ENCODE measurements at places on chromosomes 4 and X.
A peak's percentile ranks its signal among the peaks of the same experiment; 100 is the strongest.

- no peak for DNase-seq
Measured at GRCh38 chr4:150962245-150962644, 52.8 kb downstream of the LRBA start.

GRCh38 chr4:47650584-47651130, 165.6 kb downstream of the ATP10D start:
- no peak for DNase-seq

DNA sequence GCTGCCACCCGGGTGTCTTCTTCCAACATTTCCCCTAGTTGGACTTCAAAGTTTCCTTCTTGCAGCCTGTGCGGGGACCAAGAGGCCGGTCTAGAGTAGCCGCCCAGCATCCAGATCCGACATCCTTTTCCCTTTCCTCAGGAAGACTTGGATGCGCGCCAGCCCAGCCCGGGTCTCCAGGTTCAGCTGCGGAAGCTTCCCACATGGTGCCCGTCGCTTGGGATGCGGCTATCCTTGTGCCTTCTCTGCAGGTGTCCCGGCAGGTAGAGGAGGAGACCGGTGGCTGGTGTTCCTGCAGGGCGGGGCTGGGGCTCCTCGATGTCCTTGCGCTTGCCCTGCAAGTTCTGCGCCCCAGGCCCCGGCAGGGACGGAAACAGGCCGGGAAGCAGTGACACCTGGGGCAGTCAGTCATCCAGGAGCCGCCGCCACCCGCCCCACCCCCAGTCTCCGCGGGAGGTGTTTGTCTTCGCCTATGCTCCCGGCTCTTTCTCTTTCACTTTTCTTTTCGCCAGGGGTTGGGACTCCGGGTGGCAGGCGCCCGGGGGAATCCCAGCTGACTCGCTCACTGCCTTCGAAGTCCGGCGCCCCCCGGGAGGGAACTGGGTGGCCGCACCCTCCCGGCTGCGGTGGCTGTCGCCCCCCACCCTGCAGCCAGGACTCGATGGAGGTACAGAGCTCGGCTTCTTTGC, at the start of gene IL15:
Gene IL15, plus strand, starts transcription at position 502 of the 689 bp plus-strand sequence. CDS start 82,882 bp downstream, outside the sequence.
- DNase-seq, result peak; percentile 80

GRCh38 chr4:59936566-59936965, 1263.6 kb upstream of the ADGRL3 start:
- DNase-seq, result no peak

- DNase-seq, result no peak
Measured at GRCh38 chr4:118953276-118953675, 64.6 kb downstream of the SYNPO2 start.

DNA sequence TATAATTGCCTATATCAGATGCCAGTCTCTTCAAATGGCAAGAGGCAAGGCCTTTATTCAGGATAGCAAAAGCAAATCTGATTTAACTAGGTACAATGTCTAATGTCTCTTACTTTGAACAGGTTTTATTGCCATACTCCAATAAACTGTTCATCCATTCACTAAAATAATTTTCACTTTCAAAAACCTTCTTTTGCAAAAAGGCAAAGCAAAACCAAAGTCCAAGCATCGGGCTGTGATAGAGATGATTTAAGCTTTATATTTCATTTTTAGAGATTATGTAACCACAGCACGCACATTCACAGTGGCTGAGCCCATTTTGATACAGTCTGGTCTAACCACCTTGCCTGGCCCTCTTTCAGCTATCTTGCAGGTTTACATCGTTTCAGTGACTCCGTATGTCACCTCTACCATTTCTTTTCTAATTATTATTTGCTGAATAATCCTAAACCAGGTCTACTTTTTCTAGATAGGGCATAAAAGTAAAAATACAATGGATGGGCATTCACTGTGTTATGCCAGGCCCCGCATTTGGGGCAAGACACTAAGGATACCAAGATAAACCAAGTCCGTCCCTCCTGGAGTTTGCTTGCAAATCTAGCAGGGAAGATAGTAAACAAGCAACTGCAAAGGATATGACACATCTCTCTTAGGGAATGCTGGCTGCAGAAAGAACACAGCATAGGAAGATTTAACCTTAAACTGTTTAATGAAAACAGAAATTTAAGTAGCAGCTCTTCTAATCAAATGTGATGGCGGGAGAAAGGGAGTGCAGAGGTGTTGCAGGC, 1.8 kb downstream of the CASP3 start:
- peak; percentile 4 for DNase-seq

DNA sequence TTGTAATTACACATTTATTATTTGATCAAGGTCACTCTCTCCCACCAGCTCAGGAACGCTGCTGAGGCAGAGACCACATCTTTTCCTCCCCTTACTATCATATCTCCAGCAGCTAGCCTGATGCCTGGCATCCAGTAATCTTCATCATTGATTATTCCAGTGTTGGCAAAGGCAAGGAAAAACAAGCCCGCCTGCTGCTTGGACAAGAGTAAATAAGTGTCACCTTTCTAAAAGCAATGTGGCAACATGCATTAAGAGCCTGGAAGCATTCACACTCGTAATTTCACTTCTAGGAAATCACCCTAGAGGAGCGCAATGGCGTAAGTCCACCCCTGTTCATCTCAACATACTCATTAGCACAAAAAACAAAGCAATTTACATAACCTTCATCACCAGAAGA, 54.8 kb downstream of the APLN start:
- DNase-seq, result no peak

- DNase-seq, result no peak
Measured at GRCh38 chr4:151888367-151888866, 127.6 kb upstream of the GATB start.

GRCh38 chrX:139134316-139134715, 396.2 kb upstream of the F9 start:
- DNase-seq, result no peak

- no peak for DNase-seq
Measured at GRCh38 chr4:101064541-101065180, 282.7 kb downstream of the PPP3CA start.

DNA sequence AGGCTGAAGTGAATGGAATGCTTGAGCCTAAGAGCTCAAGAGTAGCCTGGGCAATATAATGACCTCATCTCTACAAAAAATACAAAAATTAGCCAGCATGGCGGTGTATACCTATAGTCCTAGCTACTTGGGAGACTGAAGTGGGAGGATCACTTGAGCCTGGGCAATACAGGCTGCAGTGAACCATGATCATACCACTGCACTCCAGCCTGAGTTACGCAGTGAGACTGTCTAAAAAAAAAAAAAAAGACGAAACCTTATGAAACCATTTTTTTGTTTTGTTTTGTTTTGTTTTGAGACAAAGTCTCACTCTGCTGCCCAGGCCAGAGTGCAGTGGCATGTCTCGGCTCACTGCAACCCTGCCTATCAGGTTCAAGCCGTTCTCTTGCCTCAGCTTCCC, 36.9 kb downstream of the TLR10 start:
- no peak for DNase-seq

DNA sequence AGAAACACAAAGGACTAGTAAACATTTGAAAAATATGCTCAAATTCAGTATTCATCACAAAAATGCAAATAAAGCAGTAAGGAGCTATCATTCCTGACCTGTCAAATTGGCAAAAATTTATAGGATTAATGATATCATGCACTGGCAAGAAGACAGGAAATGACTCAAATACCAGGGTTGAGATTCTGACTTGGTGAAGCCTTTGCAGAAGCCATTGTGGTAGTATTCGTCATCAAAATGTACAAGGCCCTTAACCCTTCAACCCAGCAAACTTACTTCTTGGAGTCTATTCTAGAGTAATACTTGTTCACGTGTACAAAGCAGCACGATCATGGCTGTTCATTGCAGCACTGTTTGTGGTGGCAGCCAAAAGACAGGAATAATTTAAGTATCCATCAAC, 132.4 kb downstream of the ENOX2 start:
- no peak for DNase-seq

DNA sequence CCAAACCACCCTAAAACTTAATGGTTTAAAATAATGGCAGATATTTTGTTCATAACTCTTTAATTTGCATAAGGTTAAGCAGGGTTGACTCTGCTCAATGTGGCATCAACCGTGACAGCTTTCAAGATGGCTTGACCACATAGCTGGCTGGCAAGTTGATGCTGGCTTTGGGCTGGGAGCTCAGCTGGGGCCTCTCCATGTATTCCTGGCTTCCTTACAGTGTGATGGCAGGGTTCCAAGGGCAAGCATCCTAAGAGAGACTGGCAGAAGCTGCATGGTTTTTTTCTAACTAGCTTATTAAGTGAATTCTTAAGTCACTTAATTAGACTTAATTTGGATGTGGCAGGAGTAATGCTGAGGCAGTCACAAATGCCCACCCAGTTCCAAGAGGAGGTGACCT, 4.5 kb downstream of the RP2 start:
- no peak for DNase-seq

GRCh38 chrX:23662187-23662586, 5.1 kb upstream of the PRDX4 start:
- DNase-seq, result peak; percentile 21

GRCh38 chr4:103074744-103075434, 1.7 kb downstream of the SLC9B2 start:
- DNase-seq, result peak; percentile 26

GRCh38 chrX:41259516-41259915, 74.4 kb upstream of the DDX3X start:
- DNase-seq, result no peak

DNA sequence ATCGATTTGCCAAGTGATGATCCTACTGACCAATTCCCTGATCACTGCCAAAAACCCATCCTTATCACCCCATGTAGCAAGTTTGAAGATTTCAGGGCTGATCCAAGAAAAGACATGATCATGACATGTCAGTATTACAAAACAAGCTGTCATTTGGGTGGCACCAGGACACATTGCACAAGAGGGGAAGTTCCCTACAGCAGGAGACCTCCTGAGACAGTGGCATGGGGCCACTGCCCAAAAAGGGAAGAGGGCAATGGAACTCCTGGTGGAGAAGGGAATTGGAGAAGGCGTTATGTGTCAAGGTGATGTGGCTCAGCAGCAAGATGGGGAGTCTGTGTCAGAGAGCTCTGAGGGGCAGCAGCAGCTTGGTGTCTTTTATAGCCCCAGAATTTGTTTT, 43.4 kb downstream of the ZNF182 start:
- DNase-seq, result no peak

DNA sequence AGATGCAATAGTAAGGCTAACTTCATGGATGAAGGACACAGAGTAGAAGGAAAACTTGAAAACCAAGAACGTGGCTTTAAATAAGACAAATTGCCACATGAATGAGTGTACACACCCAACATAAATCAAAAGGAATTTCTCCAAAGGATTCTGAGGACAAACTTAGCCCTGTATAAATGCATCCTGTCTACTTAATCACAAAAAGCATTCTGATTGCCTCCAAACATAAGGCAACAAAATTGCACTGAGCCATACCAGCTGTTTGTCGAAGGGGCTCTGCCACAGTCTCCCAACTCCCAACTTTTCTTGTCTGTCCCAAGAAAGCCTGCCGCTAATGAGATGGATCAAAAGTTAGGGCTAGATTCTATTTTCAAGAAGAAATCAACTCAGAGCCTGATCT, 194.3 kb downstream of the SOWAHB start:
- DNase-seq, result no peak

- no peak for DNase-seq
Measured at GRCh38 chr4:69073375-69073774, 22.9 kb upstream of the UGT2B7 start.

GRCh38 chr4:150056569-150056968, 21.7 kb upstream of the DCLK2 start:
- DNase-seq, result no peak

DNA sequence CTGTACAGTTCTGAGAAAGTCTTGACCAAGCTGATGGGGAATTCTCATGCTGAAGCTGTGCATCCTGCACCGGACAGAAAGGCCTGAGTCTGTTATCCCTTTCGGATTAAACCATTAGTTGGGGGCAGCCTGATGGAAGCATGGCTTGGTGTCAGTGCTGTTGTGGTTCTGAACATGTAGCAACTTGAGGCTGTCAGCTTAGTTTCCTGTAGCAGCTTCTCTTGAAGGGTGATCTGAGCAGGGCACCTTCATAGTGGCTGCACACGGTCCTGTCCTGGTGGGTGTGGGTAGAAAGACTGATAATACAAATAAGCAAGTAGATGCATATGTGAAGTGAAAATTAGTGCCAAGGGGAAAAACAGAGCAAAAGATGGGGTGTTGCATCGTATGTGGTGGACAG, 11.7 kb downstream of the KIAA0232 start:
- no peak for DNase-seq

DNA sequence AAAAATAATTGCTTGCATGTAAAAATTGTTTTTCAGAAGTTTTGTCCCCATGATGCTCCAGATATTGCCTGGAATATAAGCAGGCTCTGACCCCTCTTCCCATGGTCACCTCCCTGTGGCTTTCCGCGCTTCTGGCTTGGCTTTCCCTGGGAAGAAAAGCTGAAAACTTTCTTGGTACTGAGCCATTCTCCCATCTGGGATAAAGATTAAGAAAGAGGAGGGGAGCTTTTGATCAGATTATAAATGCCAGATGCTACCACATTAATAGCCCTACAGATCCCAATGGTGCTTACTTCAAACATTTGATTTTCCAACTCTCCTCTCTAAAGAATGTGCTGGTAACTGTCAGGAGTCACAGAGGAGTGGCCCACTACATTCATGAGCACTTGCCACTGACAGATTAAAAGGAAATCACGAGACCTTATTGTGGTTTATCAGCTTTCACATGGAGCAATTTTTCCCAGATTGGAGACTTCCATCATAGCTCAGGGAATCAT, 54.4 kb upstream of the GAB1 start:
- DNase-seq, result no peak

- DNase-seq, result no peak
Measured at GRCh38 chr4:68654946-68655721, 15.3 kb downstream of the UGT2B15 start.

- no peak for DNase-seq
Measured at GRCh38 chr4:26787461-26788340, 72.9 kb upstream of the STIM2 start.

DNA sequence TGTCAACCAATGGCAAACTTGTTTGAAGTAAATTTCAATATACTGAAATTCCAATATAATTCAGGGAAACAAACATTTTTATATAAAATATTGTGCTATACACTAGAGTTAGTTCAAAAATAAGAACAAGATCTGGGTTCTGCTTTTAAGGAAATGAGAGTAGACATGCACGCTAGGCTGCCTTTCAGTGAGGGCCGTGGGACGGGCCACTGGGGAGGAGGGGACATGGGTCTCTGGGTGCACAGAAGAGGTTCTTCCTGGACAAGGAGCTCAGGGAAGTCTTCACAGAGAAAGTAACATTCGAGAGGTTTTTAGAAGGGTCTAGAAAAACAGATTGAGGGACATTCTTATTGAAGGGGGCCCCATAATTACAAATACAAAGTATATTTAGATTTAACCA, 64.4 kb downstream of the SHROOM3 start:
- DNase-seq, result no peak

DNA sequence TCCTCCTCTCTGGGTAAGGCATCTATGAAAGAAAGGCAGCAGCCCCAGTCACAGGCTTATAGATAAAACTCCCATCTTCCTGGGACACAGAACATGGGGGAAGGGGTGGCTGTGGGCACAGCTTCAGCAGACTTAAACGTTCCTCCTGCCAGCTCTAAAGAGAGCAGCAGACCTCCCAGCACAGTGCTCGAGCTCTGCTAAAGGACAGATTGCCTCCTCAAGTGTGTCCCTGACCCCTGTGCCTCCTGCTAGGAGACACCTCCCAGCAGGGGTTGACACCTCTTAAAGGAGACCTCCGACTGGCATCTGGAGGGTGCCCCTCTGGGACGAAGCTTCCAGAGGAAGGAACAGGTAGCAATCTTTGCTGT, 89.9 kb downstream of the EFHC2 start:
- no peak for DNase-seq
